ENCODE measurements at places on chromosomes 13 and 19.

DNA sequence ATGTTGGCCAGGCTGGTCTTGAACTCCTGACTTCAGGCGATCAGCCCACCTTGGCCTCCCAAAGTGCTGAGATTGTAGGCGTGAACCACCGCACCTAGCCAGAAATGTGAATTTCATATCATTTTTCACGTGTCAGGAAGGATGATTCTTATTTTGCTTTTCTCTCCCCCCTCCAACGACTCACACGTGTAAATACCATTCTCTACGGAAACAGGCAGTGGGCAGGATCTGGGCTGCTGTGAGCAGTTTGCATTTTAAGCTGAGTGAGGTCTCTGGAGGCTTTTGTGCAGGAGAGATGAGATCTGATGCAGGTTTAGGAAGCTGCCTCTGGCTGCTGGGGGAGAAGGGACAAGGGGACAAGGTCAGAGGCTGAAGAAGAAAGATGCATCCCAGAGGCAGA, 11.9 kb downstream of the ANKRD24 start:
- no peak for DNase-seq

GRCh38 chr19:40797963-40798682, 868 bp upstream of the EGLN2 start:
- DNase-seq, result peak; percentile 36

GRCh38 chr19:34364462-34364829, 550 bp upstream of the GPI start:
- DNase-seq, result no peak

GRCh38 chr13:112947796-112948195, 21.2 kb upstream of the MCF2L start:
- DNase-seq, result no peak

DNA sequence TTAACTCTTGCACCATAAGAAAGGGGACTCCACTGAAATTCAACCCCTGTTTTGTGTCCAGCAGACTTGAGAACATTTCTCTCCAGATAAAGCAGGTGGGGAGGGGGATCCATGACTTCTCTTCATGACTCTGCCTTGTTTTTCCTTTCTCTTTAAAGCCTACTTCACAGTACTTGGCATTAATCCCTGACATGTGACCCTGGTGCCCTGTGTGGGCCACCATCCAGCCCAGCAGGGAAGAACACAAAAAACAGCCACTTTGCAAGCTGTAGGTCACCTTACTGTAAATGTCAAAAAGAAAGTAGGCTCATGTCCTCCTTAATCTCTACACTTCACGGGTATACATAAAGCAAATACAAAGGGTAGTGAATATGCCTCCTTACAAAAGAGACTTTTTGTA, 30.3 kb upstream of the TPP2 start:
- DNase-seq, result no peak

GRCh38 chr13:32079587-32079986, 48.0 kb downstream of the FRY start:
- no peak for DNase-seq

GRCh38 chr19:38142176-38143035, 81.6 kb downstream of the DPF1 start:
- DNase-seq, result peak; percentile 74

GRCh38 chr13:66222926-66223325, 1007.2 kb downstream of the PCDH9 start:
- DNase-seq, result no peak
